ENCODE measurements at places on chromosomes 6 and 20.

GRCh38 chr20:7859356-7859802, 80.9 kb downstream of the HAO1 start:
- peak; percentile 15 for DNase-seq

GRCh38 chr6:94270091-94270948, 851.0 kb upstream of the EPHA7 start:
- DNase-seq: no peak

GRCh38 chr6:51300510-51300909, 481.8 kb downstream of the TFAP2B start:
- no peak for DNase-seq

- DNase-seq: no peak
Measured at GRCh38 chr6:56710967-56711366, 68.3 kb upstream of the DST start.

GRCh38 chr6:108974201-108974600, 120.4 kb downstream of the SESN1 start:
- no peak for DNase-seq

GRCh38 chr6:83488448-83488847, 23.9 kb upstream of the PRSS35 start:
- no peak for DNase-seq

- peak; percentile 20 for DNase-seq
Measured at GRCh38 chr6:150622941-150623874, 23.5 kb downstream of the PLEKHG1 start.

Data from activated CD4-positive, alpha-beta T cell treated with anti-CD3 and anti-CD28 coated beads, Interleukin-2, amount 50 U/mL, for 16 hours (primary cell).